Thoracic aorta endothelial cell (primary cell): ENCODE measurements at places on chromosomes 5 and 9. TPM values are rescaled to one million over a fixed set of nuclear protein-coding genes. Genes with fewer than 3 reads are reported as not detected.

ACER2 gene
- total RNA-seq = 11.3 and 11.4 TPM in 2 replicates

CKS2 gene
- 179 and 250 TPM in 2 replicates for total RNA-seq

TMEM38B gene
- total RNA-seq = 10.6 and 12.4 TPM in 2 replicates

TEX10 gene
- 37.4 and 43.0 TPM in 2 replicates for total RNA-seq

SHOC1 gene
- total RNA-seq = not detected in 2 replicates

SLCO6A1 gene
- total RNA-seq = not detected in 2 replicates

NRG2 gene
- 0.27 and 0.93 TPM in 2 replicates for total RNA-seq

GIN1 gene
- total RNA-seq = 8.4 and 9.9 TPM in 2 replicates

GPRIN1 gene
- total RNA-seq = 7.2 and 7.7 TPM in 2 replicates

SNX24 gene
- 13.2 and 13.3 TPM in 2 replicates for total RNA-seq

GTF2H2C gene
- 55.3 and 68.7 TPM in 2 replicates for total RNA-seq

LCN10 gene
- total RNA-seq = not detected in 2 replicates

PDE8B gene
- under 0.01 and 0.07 TPM in 2 replicates for total RNA-seq

CD274 gene
- 27.0 and 39.5 TPM in 2 replicates for total RNA-seq

ZBED3 gene
- 3.8 and 4.7 TPM in 2 replicates for total RNA-seq

WNT8A gene
- total RNA-seq = not detected in 2 replicates

NUTM2F gene
- not detected in 2 replicates for total RNA-seq

PCDHAC2 gene
- 1.8 and 3.3 TPM in 2 replicates for total RNA-seq

VCAN gene
- 0.57 and 6.3 TPM in 2 replicates for total RNA-seq

RANBP6 gene
- 56.1 and 57.1 TPM in 2 replicates for total RNA-seq

MEGF10 gene
- 0.14 and 0.93 TPM in 2 replicates for total RNA-seq

RNF224 gene
- 0.07 TPM in 1 of 2 replicates, not detected in the other for total RNA-seq

HRH2 gene
- total RNA-seq = 1.7 TPM in 1 of 2 replicates, not detected in the other

STRBP gene
- total RNA-seq = 12.2 and 15.6 TPM in 2 replicates

BRINP1 gene
- total RNA-seq = 0.13 and 0.14 TPM in 2 replicates

IL9 gene
- not detected in 2 replicates for total RNA-seq

SLCO4C1 gene
- under 0.01 TPM in 1 of 2 replicates, not detected in the other for total RNA-seq

RHOBTB3 gene
- 111 and 213 TPM in 2 replicates for total RNA-seq

CARD9 gene
- 0.40 and 0.57 TPM in 2 replicates for total RNA-seq

UBLCP1 gene
- 34.7 and 43.0 TPM in 2 replicates for total RNA-seq

IGIP gene
- 5.5 and 6.3 TPM in 2 replicates for total RNA-seq

MARVELD2 gene
- total RNA-seq = 4.9 and 8.9 TPM in 2 replicates

ZBTB43 gene
- total RNA-seq = 9.4 and 9.5 TPM in 2 replicates
